Stomach (tissue), 19 donors: ENCODE measurements at places on chromosomes 4 and X.

- H3K27me3 ChIP-seq: no peaks in the 10 kb centered on the region
- H3K4me3 ChIP-seq: no peak overlapping the region
- no peak overlapping the region for H3K27ac ChIP-seq
- H3K4me1 ChIP-seq: peaks cover 6% of the 10 kb centered on the region
- peaks cover 48% of the 10 kb centered on the region for H3K36me3 ChIP-seq
Observed at GRCh38 chr4:168887809-168888208, 122.2 kb downstream of the CBR4 start.

DNA sequence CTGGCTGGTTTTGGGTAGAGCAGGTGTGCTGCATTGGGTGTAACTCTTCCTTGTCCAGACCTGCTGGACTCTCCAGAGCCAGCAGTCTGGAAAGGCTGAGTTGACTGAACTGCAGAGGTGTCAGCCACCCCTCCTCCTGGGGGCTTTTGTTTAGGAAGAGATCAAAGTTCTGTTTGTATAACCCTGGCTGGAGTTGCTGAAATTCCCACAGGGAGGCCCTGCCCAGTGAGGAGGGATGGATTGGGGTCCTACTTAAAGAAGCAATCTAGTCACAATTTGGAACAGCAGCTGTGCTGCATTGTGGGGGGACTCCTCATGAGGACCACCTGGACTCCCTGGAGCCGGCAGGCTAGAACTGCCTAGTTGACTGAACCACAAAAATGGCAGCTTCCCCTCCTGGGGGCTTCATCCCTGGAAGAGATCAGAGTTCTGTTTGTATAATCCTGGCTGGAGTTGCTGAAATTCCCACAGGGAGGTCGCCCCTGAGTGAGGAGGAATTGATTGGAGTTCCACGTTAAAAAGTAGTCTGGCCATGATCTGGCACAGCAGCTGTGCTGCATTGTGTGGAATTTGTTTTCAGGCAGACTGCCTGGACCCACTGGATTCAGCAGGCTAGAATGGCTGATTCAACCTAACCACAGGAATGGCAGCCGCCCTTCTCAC lies 264.9 kb upstream of the ZC4H2 start:
- no peak overlapping the region for H3K4me3 ChIP-seq
- no peak overlapping the region for H3K27ac ChIP-seq
- H3K27me3 ChIP-seq: no peaks in the 10 kb centered on the region
- no peak for DNase-seq
- H3K36me3 ChIP-seq: no peaks in the 10 kb centered on the region

DNA sequence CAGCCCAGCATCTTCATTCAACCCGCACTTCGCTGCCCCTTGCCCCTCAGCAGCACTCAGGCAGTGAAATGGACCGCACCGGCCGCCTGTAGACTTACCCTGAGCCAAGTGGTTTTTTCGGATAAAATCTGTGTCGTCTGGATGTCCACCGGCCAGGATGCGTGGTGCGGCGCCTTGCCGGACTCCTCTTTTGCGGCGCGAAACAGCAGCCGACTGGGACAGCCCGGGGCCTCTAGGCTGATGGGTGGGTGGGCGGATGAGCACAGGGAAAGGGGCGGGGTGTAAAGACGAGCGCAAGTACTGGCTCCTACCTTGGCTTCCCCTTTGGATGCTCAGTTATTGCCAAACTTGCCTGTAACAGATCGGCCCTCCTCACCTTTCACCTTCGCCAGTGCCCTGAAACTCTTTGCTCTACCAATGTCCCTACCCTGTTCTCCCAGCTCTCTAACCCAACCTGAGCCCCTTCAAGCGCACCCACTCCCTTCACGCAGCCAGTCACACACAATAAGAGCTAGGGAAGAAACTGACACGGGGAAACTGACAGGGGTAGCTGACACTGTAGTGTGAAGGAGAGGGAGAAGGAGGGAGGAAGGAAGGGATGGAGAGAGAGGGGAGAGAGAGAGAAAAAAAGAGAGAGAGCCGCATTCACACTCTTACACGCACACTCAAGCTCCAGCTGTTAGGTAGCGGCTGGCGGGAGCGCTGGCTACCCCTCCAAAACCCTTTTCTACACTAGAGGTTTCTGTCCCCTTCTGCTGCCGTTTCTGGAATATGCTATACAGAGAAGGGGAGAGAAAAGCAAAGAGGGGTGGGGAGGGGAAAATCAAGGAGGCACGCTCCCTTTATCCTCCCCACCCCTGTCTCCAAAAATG lies 559 bp downstream of the TRPC5 start:
- H3K36me3 ChIP-seq: no peaks in the 10 kb centered on the region
- H3K27me3 ChIP-seq: peaks cover 32% of the 10 kb centered on the region
- no peak overlapping the region for H3K27ac ChIP-seq
- no peaks in the 10 kb centered on the region for H3K4me1 ChIP-seq
- DNase-seq: no peak

- no peaks in the 10 kb centered on the region for H3K4me1 ChIP-seq
- H3K36me3 ChIP-seq: no peaks in the 10 kb centered on the region
- H3K27ac ChIP-seq: no peak overlapping the region
- no peak overlapping the region for H3K4me3 ChIP-seq
- H3K27me3 ChIP-seq: no peaks in the 10 kb centered on the region
- DNase-seq: peak; percentile 31
Observed at GRCh38 chrX:112642349-112642748, 37.4 kb downstream of the LHFPL1 start.

DNA sequence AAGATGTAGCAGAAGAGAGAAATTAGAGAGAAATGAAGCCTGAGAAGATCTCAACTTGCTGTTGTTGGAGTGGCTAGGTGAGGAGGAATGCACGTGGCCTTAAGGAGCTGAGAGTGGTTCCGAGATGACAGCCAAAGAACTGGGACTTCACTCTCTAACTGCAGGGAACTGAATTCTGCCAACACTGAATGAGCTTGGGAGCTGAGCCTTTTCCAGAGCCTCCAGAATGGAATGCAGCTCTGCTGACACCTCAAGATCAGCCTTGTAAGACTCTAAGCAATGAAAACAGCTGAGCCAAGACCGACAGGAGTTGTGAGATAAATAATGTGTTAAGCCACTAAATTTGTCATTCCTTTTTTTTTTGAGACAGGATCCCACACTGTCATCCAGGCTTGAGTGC lies 73.0 kb downstream of the TLL1 start:
- H3K4me3 ChIP-seq: no peak overlapping the region
- no peaks in the 10 kb centered on the region for H3K4me1 ChIP-seq
- H3K36me3 ChIP-seq: no peaks in the 10 kb centered on the region

- no peak overlapping the region for H3K27ac ChIP-seq
- no peaks in the 10 kb centered on the region for H3K4me1 ChIP-seq
- no peaks in the 10 kb centered on the region for H3K27me3 ChIP-seq
- DNase-seq: no peak
- no peak overlapping the region for H3K4me3 ChIP-seq
- no peaks in the 10 kb centered on the region for H3K36me3 ChIP-seq
Observed at GRCh38 chr4:2142630-2143427, 83.7 kb downstream of the NAT8L start.

DNA sequence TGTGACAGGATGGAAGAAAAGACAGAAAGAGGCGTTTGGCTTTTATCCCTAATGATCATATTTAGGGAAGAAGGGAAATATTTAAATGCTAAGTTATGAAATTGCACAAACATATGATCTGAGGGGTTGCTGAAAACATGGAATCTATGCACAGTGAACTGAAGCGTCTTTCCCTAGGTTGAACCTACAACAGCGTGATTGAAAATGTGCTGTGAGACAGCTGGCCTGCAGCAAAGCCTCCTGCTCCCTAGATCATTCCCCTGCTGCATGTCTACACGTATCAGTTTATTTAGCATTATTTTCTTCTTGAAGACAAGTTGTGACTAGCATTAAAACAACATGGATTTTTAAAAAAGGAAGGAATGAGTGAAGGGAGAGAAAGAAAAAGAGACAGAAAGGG lies 272.5 kb upstream of the TRAM1L1 start:
- H3K36me3 ChIP-seq: no peaks in the 10 kb centered on the region
- no peaks in the 10 kb centered on the region for H3K27me3 ChIP-seq
- H3K4me1 ChIP-seq: no peaks in the 10 kb centered on the region
- no peak for DNase-seq
- H3K27ac ChIP-seq: no peak overlapping the region

- H3K27ac ChIP-seq: no peak overlapping the region
- no peak overlapping the region for H3K4me3 ChIP-seq
- DNase-seq: peak; percentile 80
- no peaks in the 10 kb centered on the region for H3K36me3 ChIP-seq
Observed at GRCh38 chrX:103817502-103817901, 14.6 kb downstream of the RAB9B start.

GRCh38 chrX:40460926-40461325 lies 119.8 kb upstream of the ATP6AP2 start:
- no peaks in the 10 kb centered on the region for H3K27me3 ChIP-seq
- no peak for DNase-seq
- no peak overlapping the region for H3K27ac ChIP-seq
- no peaks in the 10 kb centered on the region for H3K4me1 ChIP-seq
- H3K4me3 ChIP-seq: no peak overlapping the region
- H3K36me3 ChIP-seq: no peaks in the 10 kb centered on the region

- H3K4me3 ChIP-seq: no peak overlapping the region
- H3K36me3 ChIP-seq: no peaks in the 10 kb centered on the region
- peaks cover 10% of the 10 kb centered on the region for H3K4me1 ChIP-seq
- DNase-seq: no peak
Observed at GRCh38 chr4:145183023-145183422, 2.6 kb upstream of the OTUD4 start.

- DNase-seq: no peak
- H3K4me1 ChIP-seq: no peaks in the 10 kb centered on the region
- H3K36me3 ChIP-seq: no peaks in the 10 kb centered on the region
- H3K4me3 ChIP-seq: no peak overlapping the region
Observed at GRCh38 chr4:139943277-139943676, 210.7 kb downstream of the MAML3 start.

DNA sequence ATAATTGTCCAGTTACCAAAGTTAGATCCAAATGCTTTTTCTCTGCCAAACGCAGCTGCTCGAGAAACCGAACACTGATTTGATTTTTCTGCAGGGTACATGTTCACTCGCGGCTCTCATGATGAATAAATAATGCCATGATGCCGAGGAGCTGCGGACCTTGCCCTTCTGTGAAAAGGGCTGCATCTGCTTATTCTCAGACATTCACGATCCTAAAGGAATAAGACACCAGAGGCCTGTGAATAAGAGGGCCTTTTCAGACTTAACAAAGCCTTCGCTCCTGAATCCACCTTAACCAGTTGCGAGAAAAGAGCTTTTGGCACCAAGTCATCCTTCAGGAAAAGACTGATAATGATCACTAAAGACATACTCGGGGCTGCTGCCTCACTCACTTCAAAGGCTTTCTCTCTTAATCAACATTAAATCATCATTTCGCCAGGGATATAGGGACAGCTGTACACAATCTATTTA lies 147.5 kb downstream of the FBXO8 start:
- H3K4me3 ChIP-seq: peak overlapping the region; percentile 7
- H3K36me3 ChIP-seq: no peaks in the 10 kb centered on the region
